ENCODE measurements at places on chromosomes 12 and 14.

DNA sequence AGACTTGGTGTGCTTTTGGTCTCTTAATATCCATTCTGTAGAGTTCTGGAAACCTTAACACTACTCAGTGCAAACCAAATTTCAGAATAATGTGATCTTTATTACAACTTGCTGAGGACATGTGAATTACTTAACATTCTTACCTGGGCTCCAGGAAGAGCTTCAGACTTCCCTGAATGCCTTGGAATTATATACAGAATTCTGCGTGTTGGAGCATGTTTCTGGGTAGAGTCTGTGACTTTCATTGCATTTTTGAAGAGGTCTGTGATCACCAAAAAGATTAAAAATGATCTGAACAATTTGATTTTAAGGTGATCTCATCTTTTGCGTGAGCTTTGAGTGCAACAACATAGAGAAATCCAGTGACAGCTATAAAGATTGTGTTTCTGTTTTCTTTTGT is 35.4 kb downstream of the ZDHHC17 start:
- H3K4me1 ChIP-seq, result peaks cover 6% of the 10 kb centered on the region
- H3K36me3 ChIP-seq, result peaks cover 34% of the 10 kb centered on the region
- H3K4me3 ChIP-seq, result no peak overlapping the region

GRCh38 chr14:97948841-97949240 is 1151.7 kb downstream of the VRK1 start:
- no peak for DNase-seq
- no peak overlapping the region for H3K27ac ChIP-seq

- no peaks in the 10 kb centered on the region for H3K27me3 ChIP-seq
- no peaks in the 10 kb centered on the region for H3K36me3 ChIP-seq
- no peak overlapping the region for H3K4me3 ChIP-seq
- DNase-seq, result no peak
- H3K4me1 ChIP-seq, result no peaks in the 10 kb centered on the region
- no peak overlapping the region for H3K27ac ChIP-seq
Measured at GRCh38 chr12:88781909-88782308, 201.6 kb upstream of the KITLG start.

GRCh38 chr14:44657696-44658388 is 150.8 kb upstream of the FSCB start:
- no peak overlapping the region for H3K4me3 ChIP-seq
- no peaks in the 10 kb centered on the region for H3K36me3 ChIP-seq
- H3K27ac ChIP-seq, result no peak overlapping the region
- peaks cover 5% of the 10 kb centered on the region for H3K4me1 ChIP-seq

- DNase-seq, result peak; percentile 20
- no peaks in the 10 kb centered on the region for H3K36me3 ChIP-seq
- H3K4me3 ChIP-seq, result peak overlapping the region; percentile 77
- peak overlapping the region; percentile 91 for H3K27ac ChIP-seq
- H3K27me3 ChIP-seq, result peaks cover 15% of the 10 kb centered on the region
Measured at GRCh38 chr12:69330475-69331473, 17.4 kb upstream of the LYZ start.
